NCI-H2081 treated with DMSO at 0.1 percent for 48 hours (cell line): ENCODE measurements at places on chromosomes 4 and X.

DNA sequence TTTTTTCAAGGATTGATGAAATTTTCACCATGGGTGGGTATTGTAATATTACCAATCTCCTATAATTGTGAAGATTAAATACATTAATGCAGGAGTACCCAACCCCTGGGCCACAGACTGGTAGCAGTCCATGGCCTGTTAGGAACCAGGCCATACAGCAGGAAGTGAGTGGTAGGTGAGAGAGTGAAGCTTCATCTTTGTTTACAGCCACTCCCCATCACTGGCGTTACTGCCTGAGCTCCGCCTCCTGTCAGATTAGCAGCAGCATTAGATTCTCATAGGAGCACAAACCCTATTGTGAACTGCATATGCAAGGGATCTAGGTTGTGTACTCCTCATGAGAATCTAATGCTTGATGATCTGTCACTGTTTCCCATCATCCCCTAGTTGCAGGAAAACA is 15.1 kb downstream of the RAPGEF2 start:
- DNase-seq = no peak

DNA sequence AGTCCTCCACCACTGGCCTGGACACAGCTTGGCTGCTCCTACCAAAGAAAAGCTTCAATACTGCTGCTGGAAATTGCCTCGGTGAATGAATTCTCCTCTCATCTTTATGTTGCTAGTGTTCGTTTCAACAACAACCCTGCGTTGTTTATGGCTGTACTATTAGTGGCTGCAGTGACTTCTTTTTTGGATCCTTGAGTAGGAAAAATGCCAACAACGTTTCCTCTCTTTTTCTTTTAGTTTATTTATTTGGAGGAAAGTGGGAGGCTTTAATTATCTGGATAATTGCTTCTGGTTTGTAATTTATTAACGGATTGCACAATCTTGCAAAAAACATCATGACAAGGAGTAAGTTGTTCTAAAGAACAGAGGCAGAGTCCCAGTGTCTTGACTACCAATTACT is 464.1 kb upstream of the TRAM1L1 start:
- DNase-seq = no peak

GRCh38 chr4:160810424-160810823 is 1353.4 kb downstream of the FSTL5 start:
- no peak for DNase-seq

GRCh38 chr4:40378619-40379018 is 43.5 kb downstream of the CHRNA9 start:
- DNase-seq = no peak
